Stimulated activated CD4-positive, alpha-beta T cell treated with anti-CD3 and anti-CD28 coated beads, TNF-alpha, amount 100 ng/mL, for 4 hours (primary cell): ENCODE measurements at places on chromosomes 6 and 20.
A peak's percentile ranks its signal among the peaks of the same experiment; 100 is the strongest.

DNA sequence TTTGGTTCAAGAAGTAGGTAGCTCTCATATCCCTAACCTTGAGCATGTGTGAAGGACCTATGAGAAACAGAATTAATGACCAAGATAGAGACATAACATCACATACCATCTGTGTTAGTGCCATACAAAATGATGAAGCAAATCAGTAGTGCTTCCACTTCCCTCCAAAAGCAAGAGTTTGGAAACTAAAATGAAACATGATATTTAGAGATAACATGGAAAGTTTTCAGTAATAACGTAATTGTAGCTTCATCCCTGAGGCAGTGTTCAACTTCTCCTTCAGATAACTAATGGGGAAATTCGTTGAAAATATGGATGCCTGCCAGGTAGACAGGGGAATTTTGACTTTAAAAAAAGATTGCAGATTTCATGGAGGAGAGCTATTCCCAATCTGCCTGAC, 248.4 kb upstream of the IRAK1BP1 start:
- no peak for DNase-seq

- no peak for DNase-seq
Measured at GRCh38 chr6:71114544-71114943, 157.7 kb upstream of the B3GAT2 start.

- no peak for DNase-seq
Measured at GRCh38 chr6:111818539-111819226, 54.6 kb downstream of the FYN start.

- DNase-seq: no peak
Measured at GRCh38 chr6:138726066-138726756, 47.4 kb upstream of the CCDC28A start.

GRCh38 chr6:14709066-14709670, 536.7 kb upstream of the JARID2 start:
- no peak for DNase-seq

DNA sequence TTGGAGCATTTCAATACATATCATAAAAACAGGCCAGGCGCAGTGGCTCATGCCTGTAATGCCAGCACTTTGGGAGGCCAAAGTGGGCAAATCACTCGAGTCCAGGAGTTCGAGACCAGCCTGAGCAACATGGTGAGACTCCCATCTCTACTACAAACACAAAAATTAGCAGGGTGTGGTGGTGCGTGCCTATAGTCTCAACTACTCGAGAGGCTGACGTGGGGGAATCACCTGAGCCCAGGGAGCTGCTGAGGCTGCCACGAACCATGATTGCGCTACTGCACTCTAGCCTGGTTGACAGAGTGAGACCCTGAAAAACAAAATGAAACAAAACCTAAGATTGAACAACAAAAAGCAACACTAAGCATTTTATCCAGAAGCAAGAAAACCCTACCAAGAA, 47.2 kb downstream of the BACH2 start:
- DNase-seq: no peak

DNA sequence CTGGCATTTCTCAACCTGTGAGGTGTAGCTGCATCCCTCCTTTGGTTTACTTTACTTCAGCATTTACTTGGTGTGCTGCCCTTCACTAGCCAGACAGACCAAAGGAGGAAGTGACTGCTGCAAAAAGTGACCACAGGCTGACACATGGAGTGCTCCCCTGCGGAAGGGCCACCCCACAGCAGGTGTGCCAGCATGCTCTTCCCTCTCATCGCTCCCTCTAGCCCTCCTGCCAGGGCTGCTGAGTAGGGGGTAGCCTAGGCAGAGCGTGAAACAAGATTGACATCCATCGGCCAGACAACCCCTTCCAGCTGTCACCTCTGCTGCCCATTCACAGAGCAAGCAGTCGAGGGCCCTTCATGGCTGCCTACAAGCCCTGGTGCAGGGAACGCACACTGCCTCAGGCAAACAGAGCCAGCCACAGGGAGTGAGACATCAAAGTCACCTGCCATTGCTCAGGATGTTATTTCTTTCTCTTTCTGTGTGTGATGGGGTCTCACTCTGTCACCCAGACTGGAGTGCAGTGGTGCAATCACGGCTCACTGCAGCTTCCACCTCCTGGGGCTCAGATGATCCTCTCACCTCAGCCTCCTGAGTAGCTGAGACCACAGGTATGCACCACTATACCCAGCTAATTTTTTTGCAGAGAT, 102.0 kb upstream of the RPS6KA2 start:
- no peak for DNase-seq

- no peak for DNase-seq
Measured at GRCh38 chr20:62902926-62903615, 23.2 kb downstream of the DIDO1 start.

DNA sequence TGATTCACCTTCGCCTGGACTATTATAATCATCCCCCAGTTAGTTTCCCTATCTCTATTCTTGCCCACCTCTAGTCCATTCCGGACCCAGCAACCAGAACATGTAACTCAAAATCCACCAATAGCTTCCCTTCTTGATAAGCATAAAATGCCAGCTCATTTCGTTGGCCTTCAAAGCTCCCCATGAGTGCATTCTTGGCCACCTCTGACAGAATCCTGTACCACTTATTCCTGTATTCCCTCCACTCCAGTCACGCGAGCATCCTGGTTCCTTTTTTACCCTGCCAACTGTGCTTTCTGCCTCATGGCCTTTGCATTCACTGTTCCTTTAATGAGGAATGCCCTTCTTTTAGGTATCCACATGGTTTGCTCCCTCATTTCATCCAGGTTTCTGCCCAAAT, 36.7 kb downstream of the CYP24A1 start:
- no peak for DNase-seq

DNA sequence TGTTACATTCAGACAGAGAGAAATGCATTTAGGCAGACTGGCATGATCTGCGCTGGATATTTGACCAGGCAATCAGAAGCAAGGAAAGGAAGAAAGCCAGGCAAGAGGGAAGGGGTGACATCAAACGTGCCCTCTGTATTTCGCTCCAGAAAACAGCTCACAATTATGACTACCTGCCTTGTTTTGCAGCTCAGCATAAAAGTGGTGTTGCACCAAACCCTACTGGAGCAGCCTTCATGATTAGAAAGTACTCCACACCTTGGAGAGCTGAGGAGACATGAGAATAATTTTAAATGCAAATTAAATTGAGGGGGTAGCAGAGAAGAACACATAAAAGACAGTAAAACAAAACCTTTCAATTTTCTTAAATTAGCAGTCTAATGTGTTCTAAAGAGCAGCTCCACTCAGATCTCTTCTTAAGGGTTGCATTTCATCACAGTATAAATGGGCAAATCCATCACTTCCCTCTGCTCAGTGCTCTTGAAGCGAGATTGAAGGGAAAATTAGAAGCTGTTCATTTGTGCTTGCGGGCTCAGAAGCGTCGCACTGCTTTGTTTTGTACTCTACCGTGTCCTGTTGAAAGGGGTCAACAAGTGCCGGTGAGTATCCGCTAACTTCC, at the start of gene PHACTR1:
Gene PHACTR1 (plus strand): TSS at position 470 of the 619 bp plus-strand sequence.
- no peak for DNase-seq

GRCh38 chr6:4208158-4208557, 72.8 kb upstream of the ECI2 start:
- DNase-seq: no peak

- no peak for DNase-seq
Measured at GRCh38 chr6:1619098-1619672, 9.5 kb downstream of the FOXC1 start.

- DNase-seq: no peak
Measured at GRCh38 chr6:139659196-139659595, 284.7 kb upstream of the CITED2 start.

- DNase-seq: no peak
Measured at GRCh38 chr6:162845972-162846371, 118.2 kb downstream of the PACRG start.

- DNase-seq: no peak
Measured at GRCh38 chr6:50591135-50591534, 122.2 kb upstream of the TFAP2D start.

DNA sequence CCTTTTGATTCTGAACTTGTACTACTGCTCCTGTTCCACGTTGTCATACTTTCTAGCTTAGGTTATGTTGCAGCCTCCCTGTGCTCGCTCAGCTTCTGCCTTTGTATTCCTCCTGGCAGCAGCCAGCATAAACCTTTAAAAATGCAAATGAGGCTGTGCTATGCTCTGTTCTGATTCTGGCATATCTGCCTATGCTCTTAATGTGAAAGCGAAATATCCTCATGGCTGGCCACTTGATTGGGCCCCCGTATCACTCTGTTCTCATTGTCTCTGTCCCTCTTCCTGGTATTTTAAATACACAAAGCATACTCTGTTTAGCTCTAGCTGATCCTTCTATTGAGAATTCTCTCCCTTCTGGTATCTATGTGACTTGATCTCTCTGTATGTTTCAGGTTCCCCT, 139.0 kb downstream of the JARID2 start:
- no peak for DNase-seq

GRCh38 chr20:54340206-54340605, 132.3 kb downstream of the PFDN4 start:
- DNase-seq: no peak

DNA sequence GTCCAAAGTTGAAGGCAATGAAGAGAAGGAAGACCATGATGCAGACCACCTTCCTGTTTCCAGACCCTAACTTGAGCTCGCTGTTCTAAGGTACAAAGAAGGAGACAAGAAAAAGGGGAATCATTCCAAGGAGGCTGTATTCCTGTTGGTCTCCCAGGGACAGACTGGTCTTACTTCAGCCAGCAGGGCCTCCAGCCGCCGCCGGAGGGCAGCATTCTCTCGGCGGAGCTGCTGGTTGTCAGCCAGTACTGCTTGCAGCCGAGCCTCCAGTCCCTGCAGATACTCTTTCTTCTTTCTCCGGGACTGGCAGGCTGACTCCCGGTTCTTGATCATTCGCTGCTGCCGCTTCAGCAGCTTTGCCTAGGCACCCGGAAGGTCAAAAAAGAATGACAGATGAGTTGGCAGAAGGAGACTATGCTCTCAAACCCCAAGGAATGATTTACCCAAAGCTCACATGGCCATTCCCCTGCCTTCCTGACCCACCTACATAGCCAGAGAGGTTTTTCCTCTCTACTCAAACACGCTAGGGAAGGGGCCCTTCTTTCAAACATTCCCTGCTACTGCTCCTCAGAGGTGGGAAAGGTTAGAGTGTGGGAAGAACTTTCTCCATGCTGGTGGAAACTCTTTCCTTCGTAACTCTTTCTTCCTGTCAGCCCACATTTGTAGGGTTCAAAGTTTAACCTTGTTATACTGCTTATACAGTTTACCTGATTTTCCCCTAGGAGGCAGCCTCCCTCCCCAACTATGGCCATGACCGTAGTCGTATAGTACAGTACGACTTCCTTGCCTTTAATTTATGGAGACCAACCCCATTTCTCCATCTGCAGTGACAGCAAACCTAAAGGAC, 9.0 kb downstream of the ATF6B start:
- DNase-seq: peak; percentile 40

DNA sequence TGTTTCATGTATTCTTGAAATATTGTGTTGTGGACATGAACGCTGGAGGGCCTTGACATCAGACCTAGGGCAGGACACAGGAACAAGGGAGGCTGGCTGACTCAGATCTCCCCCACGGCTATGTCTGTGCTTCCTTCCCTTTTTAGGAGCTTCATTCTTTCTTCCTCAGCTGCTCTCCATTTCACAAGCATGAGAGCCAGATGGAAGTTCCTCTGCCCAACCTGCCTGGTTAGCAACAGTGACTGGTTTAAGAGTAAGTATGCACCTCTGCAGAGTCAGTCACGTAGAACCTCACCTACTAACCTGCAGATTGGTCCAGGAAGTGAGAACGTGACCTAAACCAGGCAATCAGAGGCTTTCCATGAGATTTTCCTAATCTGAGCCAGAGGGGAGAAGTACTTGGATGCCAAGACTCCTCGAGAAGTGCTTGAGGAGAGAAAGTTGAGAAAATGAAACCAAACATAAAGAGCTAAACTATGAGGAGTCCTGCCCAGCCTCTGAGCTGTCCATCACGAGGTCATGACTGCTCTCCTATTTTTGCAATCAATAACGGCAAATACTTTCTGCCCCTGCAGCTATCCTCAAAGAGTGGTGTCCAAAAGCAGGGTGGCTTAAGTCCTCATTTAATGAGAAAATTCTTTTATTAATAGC, 465.2 kb upstream of the CITED2 start:
- no peak for DNase-seq

DNA sequence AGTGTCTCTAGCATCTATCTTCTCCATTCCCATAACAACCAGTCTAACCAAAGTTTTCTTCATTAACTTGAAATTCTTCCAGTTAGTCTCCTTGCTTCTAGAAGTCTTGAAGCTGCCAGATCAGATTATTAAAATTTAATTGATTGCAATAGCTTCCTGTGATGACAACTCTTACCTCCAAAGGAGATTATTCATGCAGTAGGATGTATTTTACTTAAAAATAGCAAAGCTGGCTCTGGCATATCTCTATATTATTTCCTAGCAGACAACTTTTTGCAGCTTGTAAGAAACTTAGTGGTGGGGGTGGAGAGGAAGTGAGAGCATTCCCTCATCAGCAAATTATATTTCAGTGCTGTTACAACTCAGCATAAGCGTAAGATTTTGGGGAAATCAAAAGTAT, 290.4 kb downstream of the GRIK2 start:
- DNase-seq: no peak

DNA sequence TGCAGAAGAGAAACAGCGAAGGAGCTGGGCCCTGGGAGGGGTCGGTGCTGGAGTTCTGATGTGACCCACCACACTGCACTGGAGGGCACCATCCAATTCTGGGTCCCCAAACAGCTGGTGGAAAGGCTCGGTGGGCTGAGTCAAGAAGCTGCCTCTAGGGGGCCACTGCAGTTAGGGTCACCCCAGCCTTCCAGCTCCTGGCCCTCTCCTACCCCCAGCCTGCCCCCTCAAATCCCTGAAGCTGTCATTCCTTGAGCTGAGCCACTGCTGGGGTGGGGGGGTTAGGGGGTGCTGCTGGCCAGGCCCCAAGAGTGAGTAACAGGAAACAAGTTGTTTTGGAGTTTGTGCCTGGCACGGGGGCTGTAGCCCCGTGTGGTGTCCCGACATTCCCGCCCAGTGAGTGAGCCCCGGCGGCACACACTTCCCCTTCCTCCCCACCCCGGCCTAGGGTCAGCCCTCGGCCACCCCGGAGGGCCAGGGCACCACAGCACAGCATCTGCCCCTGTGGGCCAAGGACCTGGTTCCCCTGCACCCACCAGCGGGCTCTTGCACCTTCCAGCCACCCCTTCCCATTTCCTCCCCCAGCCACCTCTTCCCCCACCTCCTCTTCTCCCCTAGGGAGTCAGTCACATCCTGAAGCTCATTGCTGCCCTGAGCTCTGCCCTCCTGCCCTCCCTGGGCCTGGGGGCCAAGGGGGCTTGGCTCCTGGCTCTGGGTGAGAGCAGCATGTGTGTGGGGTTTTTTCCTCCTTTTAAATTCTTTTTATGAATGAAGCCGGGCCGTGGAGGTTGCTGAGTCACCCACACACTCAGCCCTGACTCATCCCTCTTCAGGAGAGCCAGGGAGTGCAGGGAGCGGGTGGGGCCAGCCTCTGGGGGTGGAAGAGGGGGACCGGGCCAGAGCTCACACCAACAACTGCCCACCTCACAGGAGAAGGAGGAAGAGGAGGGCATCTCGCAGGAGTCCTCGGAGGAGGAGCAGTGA, 4.6 kb downstream of the SMIM29 start:
- no peak for DNase-seq

DNA sequence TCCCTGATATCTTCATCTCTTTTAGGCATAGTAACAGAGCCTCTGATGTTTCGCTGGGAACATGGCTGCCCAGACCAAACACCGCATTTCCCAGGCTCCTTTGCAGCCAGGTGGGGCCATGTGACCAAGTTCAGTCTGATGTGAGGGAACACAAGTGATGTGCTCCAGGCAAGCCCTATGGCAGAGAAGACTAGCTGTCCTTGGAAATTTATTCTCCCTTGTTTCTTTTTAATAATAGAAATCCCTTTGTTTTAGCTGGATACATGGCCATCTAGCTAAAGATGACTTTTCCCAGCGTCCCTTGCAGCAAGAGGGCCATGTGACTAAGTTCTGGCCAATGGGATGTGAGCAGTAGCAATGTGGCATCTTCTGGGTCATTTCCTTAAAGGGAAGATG, 30.8 kb downstream of the SLC2A10 start:
- DNase-seq: no peak
